Pancreas (tissue), 10 donors: ENCODE measurements at places on chromosomes 5 and 9. TPM values are rescaled to one million over a fixed set of nuclear protein-coding genes. Genes with fewer than 3 reads are reported as not detected.

Gene LCP2
- 2.0 TPM for total RNA-seq

- DNase-seq = peak; percentile 80
Measured at GRCh38 chr5:178145965-178146820, 7.5 kb downstream of the NHP2 start.

DNA sequence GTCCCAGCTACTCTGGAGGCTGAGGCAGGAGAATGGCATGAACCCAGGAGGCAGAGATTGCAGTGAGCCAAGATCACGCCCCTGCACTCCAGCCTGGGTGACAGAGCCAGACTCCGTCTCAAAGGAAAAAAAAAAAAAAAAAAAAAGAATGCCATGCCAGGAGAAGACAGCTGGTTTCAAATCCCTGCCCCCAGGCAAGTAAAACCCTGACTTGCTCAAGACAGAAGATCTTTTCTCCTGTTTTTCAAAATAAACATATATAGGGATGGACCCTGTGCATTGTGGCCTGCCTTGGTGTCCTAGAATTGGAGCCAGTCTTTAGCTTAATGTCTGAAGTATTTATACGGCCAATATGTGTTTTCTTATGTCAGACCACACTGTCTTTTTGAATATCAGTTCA is 177.1 kb downstream of the NR3C1 start:
- DNase-seq = no peak

Gene IL31RA
- total RNA-seq = 0.44 TPM

GRCh38 chr9:22117511-22118384 is 108.6 kb upstream of the CDKN2B start:
- no peak for DNase-seq

DNA sequence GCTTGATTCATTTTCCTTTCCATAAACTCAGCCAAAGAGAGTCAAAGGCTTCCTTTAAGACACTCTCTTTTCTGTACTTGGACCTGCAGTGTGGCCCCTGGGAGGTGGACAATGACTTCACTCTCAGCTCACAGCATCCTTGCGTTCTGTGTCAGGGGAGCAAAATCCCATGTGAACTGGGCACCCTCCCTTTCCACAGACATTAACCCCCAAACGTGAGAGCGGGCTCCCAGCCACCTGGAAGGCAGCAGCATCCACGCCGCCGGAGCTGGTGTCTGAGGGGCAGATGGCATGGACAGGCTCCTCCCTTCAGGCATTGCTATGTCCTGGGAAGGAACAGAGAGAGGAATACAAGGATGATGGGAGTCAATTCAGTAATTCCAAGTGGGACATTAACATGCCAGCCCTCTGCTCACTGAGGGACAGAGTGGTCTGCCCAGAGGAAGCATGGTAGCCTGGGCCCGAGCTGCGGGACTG is 39.5 kb downstream of the TRIP13 start:
- DNase-seq = no peak

- DNase-seq = peak; percentile 76
Measured at GRCh38 chr5:139392678-139393496, 2.0 kb downstream of the PROB1 start.

- no peak for DNase-seq
Measured at GRCh38 chr9:37251452-37251851, 131.1 kb downstream of the ZCCHC7 start.

Gene GRM6
- total RNA-seq = not detected

- DNase-seq = no peak
Measured at GRCh38 chr5:147939431-147940114, 33.2 kb upstream of the C5orf46 start.

GRCh38 chr9:121499427-121500164 is at the start of gene GGTA1:
TSS of gene GGTA1 (minus strand) at chr9:121499844. CDS start at chr9:121467922, 31,922 bp downstream.
- DNase-seq = peak; percentile 84

- DNase-seq = no peak
Measured at GRCh38 chr5:41871852-41872251, 1.6 kb upstream of the OXCT1 start.

GRCh38 chr5:74382123-74382855 is 258.2 kb downstream of the ENC1 start:
- DNase-seq = no peak

- DNase-seq = no peak
Measured at GRCh38 chr5:140109759-140110645, 3.9 kb upstream of the PURA start.

- no peak for DNase-seq
Measured at GRCh38 chr5:160451281-160451680, 29.6 kb downstream of the PTTG1 start.

- DNase-seq = peak; percentile 32
Measured at GRCh38 chr9:76987594-76988200, 31.8 kb upstream of the FOXB2 start.

Gene LYRM7
- total RNA-seq = 4.8 TPM

- no peak for DNase-seq
Measured at GRCh38 chr5:143592648-143593047, 189.2 kb upstream of the NR3C1 start.

DNA sequence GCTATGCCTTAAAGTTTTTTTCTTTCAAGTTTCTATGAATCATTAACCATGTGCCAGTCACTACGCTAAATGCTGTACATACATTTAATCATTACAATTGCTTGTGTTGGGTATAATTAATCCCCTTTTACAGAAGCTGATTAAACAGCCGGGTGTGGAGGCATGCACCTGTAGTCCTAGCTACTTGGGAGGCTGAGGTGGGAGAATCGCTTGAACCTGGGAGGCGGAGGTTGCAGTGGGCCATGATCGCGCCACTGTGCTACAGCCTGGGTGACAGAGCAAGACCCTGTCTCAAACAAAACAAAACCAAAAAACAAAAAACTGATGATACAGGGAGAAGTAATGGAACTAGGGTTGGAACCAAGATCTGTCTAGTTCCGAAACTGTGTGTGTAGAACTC is 1.2 kb upstream of the UBE2R2 start:
- DNase-seq = no peak

Gene SHISAL2B
- 1.9 TPM for total RNA-seq

DNA sequence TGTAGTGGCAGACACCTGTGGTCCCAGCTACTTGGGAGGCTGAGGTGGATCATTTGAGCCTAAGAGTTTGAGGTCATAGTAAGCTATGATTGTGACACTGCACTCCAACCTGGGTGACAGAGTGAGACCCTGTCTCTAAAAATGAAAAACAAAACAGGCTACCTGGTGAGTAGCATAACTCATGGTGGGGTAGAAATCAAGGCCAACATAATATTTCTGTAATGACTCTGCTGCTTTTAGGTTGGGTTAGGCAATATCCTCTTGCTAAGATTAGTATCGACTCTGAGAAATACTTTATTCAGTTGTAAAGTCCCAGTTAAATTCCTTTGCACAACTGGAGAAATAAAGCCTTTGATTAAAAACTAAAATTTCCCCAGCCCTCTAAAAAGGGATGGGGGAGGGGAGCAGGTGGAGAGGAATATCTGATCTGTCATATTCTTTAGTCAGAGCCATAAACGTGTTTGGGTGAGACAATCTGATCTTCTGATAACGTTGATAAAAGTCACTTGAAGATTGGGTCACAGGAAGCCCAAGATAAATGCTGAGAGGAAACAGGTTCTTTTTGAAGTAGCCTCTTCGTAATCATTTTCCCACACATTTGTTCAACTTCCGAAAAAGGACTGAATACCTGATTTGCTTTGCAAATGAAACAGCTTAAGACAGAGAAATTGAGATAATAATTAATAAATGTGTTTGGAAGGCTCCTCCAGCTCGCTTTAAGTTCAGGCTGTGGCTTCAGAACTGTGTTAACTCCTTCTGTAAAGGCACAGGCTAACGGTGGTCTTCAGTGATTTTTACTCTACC is 14.9 kb downstream of the IL4 start:
- DNase-seq = no peak

Gene FPGS
- total RNA-seq = 37.6 TPM

- DNase-seq = no peak
Measured at GRCh38 chr5:68918306-68918705, 175.5 kb upstream of the SLC30A5 start.

DNA sequence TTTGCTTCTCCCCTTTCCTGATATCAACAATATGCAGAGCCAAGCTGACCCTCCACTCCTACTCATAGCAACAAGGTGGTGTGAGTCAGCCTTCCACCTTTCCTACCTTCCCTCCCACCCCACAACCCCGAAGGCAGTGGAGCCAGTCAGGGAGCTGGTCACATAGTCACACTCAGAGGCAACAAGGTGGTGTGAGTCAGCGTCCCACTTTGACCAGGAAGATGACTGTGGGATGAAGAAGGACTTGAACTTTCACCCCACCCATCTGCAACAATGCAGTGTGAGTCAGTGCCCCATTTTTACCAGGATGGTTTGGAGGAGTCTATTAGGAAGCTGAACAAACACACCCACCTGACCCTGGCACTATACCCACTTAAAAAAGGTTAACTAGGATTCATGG is 30.1 kb upstream of the ZNF782 start:
- peak; percentile 46 for DNase-seq

DNA sequence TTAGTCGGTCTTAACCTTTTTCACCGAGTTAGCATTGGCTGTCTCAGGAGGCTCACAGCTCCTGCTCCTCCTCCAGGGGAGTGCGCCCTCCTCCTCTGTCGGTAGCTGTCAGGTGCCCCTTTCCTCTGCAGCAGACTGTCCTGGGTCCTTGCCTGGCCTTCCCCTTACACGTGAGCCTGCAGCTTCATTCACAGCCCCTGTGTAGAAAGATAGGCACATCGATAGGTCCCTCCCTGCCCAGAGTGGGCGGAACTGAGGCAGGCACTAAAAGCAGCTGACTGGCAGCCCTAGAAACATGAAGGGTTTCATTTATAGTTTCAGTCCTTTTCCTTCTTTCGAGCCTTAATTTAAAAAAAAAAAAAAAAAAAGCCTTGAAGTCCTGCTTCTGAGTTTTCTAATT is 17.2 kb downstream of the TENT4A start:
- DNase-seq = no peak

Gene SH3TC2
- 0.06 TPM for total RNA-seq

DNA sequence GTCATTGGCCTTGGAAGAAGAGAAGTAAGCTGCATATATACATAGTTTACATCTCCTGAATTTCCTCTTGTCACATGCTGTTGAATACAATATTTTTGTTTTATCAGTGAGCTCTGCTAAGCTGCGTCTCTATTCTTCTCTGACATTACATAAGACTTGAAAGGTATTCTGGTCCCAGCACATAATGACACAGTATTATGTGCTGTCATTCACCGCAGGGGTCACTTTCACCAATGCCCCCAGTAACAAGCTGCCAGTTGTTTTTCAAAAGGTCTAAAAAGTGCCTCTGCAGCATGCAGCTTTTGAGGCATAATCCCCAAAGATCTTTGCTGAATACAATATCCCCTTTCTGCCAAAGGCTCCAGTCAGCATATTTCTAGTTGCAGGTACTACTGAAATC is 349.0 kb upstream of the FAM174A start:
- no peak for DNase-seq

Gene HMMR
- total RNA-seq = 0.26 TPM

DNA sequence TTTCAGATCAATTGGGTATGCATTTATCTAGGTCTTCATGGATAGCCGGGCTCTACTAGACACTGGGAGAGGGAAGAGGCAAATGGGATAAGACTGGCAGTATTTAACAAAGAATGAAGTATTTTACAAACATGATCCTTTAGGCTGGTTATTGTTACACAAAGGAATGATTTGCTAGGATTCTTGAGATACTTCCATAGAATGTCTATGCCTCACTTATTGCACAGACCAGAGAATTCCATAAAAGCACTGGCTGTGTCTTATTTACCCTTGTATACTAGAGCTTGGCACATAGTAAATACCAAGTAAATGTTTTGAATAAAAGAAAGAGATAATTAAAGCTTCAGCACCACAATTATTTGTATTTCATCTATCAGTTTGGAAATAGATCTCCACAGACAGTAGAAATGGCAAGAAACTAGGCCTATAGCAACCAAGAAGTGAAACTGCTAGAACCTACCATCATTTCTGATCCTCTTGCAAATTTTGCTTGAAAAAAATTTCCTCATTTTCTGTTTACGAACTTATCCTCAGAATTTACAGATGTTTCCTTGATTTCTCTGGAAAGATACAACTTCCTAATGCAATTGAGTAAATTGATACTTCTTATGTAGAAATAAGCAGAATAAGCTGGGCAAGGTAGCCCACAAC is 3.8 kb downstream of the PDCD1LG2 start:
- no peak for DNase-seq

DNA sequence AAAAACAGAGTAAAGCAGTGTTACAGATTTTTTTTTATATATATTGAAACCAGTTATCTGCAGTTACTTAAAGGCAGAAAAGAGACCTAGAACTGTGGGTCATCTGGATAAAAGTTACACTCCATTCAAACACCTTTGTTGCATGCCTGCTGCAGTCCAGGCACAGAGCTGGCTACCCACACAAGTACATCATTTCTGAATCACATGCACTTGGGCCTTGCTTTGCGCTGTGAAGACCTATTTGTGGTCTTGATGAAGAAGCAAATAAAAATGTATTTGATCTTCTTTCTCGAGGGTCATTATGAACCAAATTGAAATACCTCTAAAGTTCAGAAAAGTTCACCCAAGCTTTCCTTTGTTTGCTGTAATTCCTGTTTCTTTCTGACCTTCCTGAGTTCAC is 503.0 kb upstream of the ZNF608 start:
- DNase-seq = no peak

- DNase-seq = no peak
Measured at GRCh38 chr5:19531374-19531952, 456.5 kb downstream of the CDH18 start.

Gene TMC1
- total RNA-seq = not detected

Gene PTCD2
- total RNA-seq = 2.2 TPM

DNA sequence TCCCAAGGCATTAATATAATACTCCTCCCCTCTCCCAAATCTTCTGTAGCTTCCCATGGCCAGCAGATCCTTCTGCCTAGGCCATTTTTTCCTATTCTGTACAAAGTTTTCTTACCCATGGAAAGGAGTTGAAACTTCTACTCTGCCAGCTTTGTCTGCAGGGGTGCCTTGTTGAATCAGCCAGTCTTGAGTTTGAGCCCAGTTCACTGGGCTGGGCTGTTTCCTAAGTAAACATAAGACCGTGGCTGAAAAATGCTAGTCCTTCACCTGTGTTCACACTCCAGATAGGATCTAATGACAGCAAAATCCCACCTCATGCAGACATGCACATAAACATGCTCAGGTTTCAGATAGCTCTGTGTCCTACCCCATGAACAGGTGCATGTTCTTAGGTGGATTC is 10.4 kb downstream of the TEX48 start:
- DNase-seq = peak; percentile 34

DNA sequence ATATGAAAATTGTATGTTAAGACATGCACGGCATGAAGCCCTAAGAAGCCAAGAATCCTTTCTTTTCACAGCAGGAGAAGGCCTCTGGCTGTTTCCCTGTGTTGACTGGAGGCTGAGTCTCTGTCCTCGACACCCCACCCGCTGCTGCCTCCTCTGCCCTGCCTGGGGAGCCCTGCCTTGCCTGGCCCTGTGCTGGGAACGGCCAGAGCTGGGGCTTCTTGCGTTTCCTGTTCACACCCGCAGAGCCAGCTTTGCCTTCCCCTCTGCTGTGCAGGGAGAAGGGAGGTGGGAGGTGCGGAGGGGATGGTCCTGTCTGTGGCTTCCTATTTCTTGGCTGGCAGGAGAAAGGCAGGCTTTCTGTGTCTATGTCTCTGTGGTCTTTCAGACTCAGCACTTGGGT is 6.9 kb upstream of the GMCL2 start:
- DNase-seq = no peak

GRCh38 chr9:109497226-109498153 is 617 bp downstream of the PTPN3 start:
- DNase-seq = peak; percentile 59
